ENCODE measurements at places on chromosomes 1 and 21.

GRCh38 chr1:205777994-205778393 is 2.7 kb upstream of the RAB29 start:
- no peak for DNase-seq

GRCh38 chr1:16484931-16485330 is 29.2 kb downstream of the RNU1-1 start:
- DNase-seq, result no peak

DNA sequence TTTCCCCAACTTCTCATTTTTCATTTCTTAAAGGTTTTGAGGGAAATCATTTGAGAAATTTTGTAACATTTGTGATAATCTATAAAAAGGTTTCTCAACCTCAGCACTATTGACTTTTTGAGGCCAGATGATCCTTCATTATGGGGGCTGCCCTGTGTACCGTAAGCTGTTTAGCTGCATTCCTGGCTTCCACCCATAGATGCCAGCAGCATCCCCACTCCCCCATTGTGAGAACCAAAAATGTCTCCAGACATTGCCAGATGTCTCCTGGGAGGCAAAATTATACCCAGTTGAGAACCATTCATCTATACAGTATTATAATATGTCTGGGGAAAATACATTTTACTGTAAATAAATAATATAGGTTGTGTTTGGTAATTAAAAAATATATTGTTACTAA is 146.0 kb downstream of the PBX1 start:
- no peak for DNase-seq

DNA sequence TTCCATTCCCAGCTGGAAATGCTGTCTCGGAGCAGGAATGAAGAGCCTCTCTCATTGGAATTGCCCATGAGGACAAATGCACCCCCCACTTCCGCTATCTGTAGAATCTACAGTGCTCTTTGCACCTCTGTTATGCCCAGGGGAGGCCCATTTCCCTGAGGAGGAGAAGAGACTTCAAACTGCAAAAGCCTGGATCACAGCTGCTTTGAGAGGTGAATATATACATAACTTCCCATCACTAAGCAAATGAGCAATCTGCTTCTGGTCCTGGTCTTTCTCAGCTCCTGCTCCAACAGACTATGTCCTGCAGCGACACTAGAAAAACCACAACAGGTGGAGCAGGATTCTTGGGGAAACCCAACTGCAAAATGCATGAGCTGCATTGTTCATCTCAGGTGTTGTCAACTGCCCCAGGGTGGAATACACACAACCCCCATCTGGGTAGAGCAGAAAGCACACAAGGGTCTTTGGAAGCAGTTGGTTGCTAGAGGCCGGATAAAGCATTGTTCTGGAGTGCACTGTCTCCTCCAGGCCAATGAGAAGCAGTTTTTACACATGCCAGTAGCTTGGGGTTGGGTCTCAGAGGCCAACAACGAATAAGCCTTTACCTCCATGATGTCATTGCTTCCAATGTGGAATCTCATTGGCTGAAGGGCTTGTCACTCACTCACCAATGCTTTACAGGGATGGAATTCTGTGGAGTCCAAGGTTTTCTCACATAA is 67.7 kb upstream of the RAB4A start:
- no peak for DNase-seq

DNA sequence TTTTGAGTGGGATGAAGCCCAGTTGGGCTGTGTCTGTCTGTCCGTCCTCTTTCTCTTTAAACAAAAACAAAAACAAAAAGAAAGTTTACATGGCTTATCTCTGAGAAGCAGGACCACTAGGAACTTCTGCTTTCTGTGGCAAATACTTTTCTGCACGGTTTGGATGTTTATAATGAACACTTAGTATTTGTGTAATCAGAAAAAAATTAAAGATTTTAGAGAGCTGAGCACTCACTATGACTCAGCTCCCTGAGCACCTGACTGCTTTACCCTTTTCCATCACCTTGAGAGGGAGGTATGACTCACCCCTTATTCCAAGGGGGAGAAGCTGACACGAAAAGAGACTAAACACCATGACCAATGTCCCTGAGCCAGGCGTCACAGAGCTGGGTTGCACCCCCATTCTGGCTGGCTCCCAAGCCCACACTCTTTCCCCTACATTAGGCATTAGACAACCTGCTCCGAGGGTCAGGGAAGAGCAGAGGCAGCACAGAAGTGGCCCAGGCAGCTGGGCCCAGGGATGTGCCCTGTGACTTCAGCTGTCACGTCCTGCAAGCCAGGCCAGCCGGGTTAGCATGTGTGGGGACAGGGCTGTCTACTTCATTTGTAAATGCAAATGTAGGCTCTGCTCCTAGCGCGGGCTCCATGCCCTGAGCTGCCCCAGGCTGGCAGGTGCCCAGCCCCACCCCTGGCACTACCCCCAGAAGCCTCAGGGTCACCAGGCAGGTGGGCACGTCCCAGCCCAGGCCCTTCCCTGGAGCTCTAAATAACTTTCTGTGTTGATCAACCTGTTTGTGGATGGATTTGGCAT is 30.4 kb downstream of the RAP1GAP start:
- no peak for DNase-seq

GRCh38 chr21:46007492-46007868 is 25.9 kb downstream of the COL6A1 start:
- no peak for DNase-seq

- DNase-seq, result no peak
These were observed 23.9 kb upstream of the RPTN start for GRCh38 chr1:152182944-152183361.

DNA sequence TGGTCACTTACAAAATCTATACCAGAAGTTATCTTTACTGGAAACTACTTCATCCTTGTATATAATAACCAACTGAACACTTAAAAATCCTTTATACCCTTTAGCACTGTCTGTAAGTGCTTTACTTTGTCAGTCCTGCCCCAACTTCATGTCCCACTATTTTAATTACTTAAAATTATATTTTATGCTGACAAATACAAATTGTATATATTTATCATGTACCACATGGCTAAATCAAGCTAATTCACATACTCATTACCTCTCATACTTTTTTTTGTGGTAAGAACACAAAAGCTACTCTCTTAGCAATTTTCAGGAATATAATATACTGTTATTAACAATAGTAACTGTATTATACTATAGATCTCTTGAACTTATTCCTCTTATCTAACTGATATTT is 63.0 kb downstream of the EVI5 start:
- DNase-seq, result no peak

- no peak for DNase-seq
These were observed 71.0 kb downstream of the PTGS2 start for GRCh38 chr1:186609183-186609582.

GRCh38 chr21:36034211-36034913 is 26.0 kb downstream of the SETD4 start:
- no peak for DNase-seq

GRCh38 chr1:46910790-46911189 is 30.5 kb downstream of the CYP4A11 start:
- no peak for DNase-seq

- peak; percentile 84 for DNase-seq
These were observed 28.3 kb downstream of the EIF2D start for GRCh38 chr1:206583707-206584648.

DNA sequence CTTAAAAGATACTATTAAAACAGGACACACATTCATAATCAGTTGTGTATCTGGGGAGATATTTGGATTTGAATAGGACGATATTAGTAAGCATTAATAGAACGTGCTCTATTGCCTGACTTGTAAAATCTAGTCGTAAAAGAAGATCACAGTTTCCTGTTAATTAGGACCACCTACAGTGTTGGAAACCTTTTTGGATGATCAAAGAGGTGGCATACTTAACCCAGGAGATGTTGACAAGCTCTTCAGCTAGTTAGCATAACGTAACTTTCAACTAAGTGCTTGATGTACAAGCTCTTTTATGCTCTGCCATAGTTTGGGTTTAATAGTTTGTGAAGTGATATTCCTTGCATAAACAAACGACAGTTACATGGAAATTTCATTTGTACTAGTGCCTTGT is 293.3 kb upstream of the NR5A2 start:
- no peak for DNase-seq

GRCh38 chr1:197222025-197222685 is 45.9 kb upstream of the CRB1 start:
- DNase-seq, result no peak

- DNase-seq, result no peak
These were observed 56.0 kb upstream of the GCLM start for GRCh38 chr1:93965256-93965655.

DNA sequence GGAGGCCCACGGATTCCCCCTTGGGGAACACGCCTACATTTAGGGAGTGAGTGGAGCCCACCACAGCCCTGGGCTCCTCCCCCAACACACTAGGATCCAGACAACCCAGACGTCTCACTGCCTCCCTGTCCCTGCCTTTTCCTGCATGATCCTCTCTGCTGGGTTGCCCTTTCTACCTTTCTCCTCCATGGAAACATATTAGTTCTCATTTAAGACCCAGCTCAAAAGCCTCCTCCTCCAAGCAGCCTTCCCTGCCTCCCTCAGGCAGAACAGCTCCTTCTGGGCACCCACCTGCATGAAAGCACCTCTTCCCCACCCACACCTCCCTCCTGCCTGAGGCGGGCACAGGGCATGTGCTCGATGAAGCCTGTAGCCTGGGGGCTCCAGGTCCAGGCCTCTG is 10.7 kb downstream of the COL8A2 start:
- DNase-seq, result no peak

GRCh38 chr1:89757532-89757931 is 63.3 kb upstream of the LRRC8D start:
- no peak for DNase-seq

DNA sequence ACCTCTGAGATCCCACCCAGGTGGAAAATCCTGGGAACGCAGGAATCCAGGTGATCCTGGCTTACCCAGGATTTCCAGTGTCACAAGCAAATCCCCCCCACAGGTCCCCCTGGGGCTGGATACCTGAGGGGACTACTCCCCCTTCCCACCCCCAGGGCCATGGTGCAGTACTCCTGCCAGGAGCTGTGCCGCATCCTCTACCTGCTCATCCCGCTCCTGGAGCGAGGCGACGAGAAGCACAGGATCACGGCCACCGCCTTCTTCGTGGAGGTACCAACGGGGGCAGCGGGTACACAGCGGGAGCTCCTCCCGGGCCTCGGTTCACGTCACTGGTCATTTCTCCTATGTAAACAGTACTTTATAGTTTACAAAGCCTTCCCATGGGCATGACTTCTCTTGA is 20.4 kb upstream of the TTC4 start:
- no peak for DNase-seq

DNA sequence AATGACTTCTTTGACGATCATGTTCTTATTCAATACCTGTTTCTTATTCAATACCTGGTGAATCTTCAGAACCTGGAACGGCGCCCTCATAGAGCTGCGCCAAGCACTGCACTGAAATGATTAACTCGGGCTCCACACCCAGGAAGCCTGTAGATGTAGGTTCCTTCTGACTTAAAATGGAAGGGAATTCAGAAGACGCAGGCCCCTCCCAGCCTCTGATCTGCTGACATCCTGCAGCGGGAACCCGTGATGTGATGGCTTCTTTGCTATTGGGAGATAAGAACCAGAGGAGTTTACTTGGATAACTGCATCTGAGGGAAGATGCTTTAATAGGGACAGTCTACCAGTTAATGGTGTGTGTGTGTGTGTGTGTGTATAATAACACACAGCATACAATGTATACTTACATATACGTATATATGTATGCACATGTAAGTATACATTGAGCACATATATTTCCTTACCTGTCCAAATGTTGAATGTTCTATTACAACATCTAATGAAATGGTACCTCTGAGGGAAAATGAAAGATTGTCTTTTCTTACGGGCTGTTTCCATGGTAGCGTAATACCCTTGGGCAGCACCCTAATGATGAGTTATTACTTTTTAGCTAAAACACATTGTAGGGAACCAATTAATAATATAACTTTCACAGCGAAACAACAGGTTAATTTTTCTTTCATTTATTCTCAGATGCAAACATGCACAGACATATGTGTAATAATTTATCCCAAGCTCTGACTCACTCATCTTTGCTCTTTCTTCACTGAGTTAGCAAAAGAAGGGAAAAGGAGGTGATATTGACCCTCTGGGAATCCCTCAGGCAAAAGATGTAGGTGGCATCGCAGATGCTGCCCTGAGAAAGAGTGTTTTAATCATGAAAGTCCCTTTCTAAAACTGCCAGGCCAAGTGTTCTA is 379.8 kb downstream of the SIPA1L2 start:
- DNase-seq, result no peak

DNA sequence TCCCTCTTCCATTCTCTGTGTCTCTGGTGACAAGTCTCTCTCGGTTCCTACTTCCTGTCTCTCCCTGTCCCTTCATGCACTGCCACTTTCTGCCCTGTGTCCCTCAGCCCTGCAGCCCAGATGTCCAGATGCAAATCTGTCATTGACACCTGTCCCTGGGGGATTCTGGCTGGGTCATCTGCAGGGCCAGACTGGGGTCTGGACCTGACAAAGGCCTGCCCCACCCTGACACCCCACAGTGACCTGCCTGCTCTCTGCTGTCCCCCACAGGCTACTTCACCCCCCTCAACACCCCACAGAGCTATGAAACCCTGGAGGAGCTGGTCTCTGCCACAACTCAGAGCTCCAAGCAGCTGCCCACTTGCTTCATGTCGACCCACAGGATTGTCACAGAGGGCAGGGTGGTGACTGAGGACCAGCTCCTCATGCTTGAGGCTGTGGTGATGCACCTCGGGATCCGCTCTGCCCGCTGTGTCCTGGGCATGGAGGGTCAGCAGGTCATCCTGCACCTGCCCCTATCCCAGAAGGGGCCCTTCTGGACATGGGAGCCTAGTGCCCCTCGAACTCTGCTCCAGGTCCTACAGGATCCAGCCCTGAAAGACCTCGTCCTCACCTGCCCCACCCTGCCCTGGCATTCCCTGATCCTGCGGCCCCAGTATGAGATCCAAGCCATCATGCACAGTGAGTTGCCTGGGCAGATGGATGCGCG is 7.2 kb downstream of the THEMIS2 start:
- DNase-seq, result no peak

- no peak for DNase-seq
These were observed 58.1 kb downstream of the HLCS start for GRCh38 chr21:36908260-36908908.

GRCh38 chr1:33152685-33153432 is 29.0 kb downstream of the TRIM62 start:
- DNase-seq, result no peak

GRCh38 chr1:218476385-218476784 is 131.2 kb downstream of the TGFB2 start:
- no peak for DNase-seq

- no peak for DNase-seq
These were observed 83.5 kb downstream of the TOMM20 start for GRCh38 chr1:235045034-235045690.

DNA sequence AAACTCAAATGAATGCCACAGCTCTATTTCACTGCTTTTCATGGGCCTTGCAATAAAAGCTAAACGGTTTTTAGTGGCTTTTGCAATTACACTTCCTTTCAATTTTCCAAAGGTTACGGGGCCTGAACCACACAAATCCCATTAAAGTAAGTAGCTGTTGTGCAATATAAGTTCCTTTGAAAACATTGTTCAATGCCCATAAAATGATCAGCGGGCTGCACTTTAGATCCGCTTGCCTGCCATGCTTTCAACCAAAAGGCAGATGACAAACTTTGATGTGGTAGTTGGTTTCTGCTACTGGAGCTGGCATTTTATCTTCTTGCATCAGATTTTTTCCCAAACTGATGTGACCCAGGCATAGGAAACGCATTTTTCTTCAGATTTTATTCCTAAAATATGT is 50.2 kb downstream of the PRRX1 start:
- DNase-seq, result no peak
